Fibroblast of skin of scalp (primary cell): ENCODE measurements at places on chromosomes 5 and 9.

DNA sequence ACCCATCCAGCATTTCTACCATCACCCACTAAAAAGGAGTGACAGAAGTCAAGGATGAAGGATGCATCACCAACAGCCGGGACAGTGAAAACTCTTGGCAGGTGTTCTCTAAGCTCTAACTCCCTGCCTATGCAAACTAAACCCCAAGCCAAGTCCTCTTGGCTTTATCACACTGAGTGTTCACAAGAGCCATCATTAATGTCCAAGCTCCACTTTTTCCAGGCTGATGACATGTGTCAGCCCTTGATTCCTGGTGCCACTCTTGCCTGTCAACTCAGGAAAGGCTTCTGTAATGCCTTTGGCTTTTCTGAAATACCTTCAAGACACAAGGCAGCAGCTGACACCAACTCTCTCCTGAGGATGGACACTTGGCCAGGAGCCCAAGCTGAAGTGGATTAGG lies 86.9 kb downstream of the NR6A1 start:
- DNase-seq = no peak

DNA sequence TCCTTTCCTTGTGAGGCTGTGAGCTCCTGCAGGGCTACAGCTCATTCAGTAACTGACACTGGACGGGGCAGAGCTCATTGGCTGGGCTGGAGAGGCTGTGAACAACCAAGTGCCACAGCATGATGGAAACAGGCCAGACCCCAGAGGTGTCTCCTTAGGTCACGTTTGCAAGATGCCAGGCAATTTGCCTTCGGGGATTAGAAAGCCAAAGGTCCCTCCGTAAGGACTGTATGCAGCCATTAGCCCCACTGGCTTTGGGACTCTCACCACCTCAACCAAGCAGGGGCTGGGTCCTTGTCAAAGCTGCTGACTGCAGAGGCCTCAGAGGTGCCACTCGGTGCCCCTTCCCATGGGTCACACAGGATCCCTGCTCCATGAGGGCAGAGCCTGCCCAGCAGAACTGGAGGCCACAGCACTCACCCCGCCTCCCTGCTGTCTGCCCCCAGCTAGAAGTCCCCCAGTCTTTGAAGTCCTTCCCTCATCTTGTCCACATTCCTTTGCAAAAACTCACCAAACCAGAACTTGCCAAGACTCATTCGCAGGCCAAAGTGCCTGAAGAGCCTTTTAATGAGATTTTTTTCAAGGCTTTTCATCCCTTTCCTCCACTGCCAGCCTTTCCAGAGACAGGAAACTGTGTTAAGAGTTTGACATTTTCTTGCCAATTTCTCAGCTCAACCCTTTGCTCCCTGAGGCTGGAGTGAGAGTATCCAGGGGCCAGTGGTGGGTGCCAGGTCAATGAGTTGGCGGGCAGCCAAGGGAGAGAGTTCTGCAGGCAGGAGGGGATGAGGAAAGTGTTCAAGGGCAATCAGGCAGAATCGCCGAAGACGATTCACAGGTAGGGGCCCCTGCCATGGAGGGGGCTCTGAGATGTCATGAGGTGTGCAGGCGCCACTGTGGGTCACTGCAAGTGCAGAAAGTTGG lies 39.7 kb upstream of the SLC25A51 start:
- peak; percentile 93 for DNase-seq

DNA sequence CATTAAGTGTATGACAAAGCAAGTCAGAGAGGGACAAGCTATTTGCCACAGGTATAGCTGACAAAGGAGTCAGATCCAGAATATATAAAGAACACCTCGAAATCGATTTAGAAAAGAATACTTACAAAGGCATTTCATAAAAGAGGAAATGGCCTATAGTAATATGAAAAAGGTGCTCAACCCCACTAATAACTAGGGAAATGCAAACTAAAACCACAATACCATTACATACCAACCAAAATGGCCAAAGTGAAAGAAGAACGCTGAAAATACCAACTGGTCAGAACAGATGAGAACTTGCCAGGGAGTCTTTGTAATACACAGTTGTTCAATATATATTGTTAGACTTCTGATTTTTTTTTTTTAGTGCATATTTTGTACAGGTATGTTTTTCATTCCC lies 152.9 kb downstream of the CDC42SE2 start:
- no peak for DNase-seq

DNA sequence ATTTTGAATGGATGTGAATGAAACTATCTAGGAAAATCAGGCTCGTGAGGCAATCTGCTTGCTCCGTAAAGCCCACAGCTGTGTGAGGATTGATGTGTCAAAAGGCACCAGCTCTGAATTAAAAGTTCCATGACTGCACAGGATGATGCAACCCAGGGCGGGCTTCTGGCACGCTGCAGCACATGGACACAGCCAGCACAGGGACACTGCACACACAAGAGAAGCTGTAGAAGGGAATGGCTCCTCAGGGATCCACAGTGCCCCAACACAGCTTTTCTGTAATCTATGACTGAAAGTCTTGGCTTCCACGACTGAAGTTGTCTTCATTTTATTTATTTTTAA lies 151.0 kb downstream of the GCNT1 start:
- DNase-seq = peak; percentile 88

- no peak for DNase-seq
Measured at GRCh38 chr9:36744678-36745077, 172.0 kb downstream of the MELK start.

DNA sequence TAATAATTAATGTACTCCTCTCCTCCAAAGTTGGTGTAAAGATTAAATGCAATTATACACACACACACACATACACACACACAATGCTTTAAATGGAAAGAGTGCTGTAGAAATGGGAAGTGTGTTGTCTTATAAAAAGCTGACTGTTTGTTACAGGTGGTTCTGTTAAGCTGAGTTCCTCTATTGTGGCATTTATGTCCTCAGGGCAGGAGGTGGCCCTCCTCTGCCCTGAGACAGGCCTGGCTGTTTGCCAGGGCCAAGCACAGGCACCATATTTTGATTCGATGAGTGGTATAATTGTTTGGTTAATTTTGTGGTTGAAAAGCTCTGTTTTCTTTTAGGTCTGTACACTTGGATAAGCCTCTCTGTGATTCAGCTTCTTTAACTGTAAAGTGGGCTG lies 573.9 kb downstream of the KIF4B start:
- no peak for DNase-seq

DNA sequence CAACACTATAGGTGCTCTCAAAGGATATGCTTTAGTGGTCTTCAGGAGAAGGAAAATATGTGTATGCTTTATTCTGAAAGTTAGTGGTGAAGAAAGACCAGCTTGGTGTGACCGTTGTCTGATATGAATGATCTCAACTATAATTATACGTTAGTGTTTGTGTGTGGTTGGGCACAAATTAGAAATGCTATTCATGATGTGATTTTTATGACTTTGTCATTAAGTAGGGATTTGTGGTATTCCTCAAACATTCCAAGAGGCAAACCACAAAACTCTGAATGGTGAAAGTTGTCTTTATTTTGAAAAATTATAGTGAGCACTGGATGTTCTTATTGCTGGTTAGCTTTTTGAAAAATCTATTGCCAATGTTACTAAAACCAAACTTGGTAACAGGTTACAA lies 6.2 kb upstream of the F2R start:
- peak; percentile 85 for DNase-seq

DNA sequence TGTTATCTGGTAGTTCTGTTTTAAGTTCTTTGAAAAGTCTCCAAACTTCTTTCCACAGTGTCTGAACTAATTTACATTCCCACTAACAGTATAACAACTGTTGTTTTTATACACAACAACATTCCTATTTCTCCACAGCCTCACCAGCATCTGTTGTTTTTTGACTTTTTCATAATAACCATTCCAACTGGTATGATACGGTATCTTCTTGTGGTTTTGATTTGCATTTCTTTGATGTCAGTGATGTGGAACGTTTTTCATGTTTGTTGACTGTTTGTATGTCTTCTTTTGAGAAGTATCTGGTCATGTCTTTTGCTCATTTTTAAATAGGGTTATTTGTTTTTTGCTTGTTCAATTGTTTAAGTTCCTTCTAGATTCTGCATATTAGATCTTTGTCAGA lies 12.6 kb upstream of the GRAMD2B start:
- no peak for DNase-seq

GRCh38 chr5:2747363-2748162 lies 3.9 kb downstream of the IRX2 start:
- DNase-seq = peak; percentile 36

GRCh38 chr5:81748556-81748955 lies 2.3 kb downstream of the SSBP2 start:
- peak; percentile 20 for DNase-seq
